ENCODE measurements at places on chromosomes 13 and 19. TPM values are rescaled to one million over a fixed set of nuclear protein-coding genes. Genes with fewer than 3 reads are reported as not detected.

Gene IGFL1
- total RNA-seq: not detected

Gene UBE2L5
- total RNA-seq: not detected

Gene GNA15
- total RNA-seq: not detected

Gene ZNF223
- total RNA-seq: 7.5 TPM

Gene ZNF132
- total RNA-seq: not detected

Gene WDR88
- total RNA-seq: not detected

Gene SETDB2
- 7.5 TPM for total RNA-seq

Gene CEACAM8
- total RNA-seq: not detected

Gene C19orf33
- 0.77 TPM for total RNA-seq

Gene CACNA1A
- 6.8 TPM for total RNA-seq

Gene ABCA7
- total RNA-seq: 44.0 TPM

Gene CFAP97D2
- total RNA-seq: not detected

Gene ZNF575
- total RNA-seq: 1.8 TPM

Gene FLT3
- not detected for total RNA-seq

Gene ERICH4
- not detected for total RNA-seq

GRCh38 chr13:37701306-37701705, 102.7 kb upstream of the POSTN start:
- H3K4me3 ChIP-seq: no peak overlapping the region
- no peaks in the 10 kb centered on the region for H3K4me1 ChIP-seq
- peak; percentile 84 for DNase-seq
- H3K36me3 ChIP-seq: no peaks in the 10 kb centered on the region
- H3K27ac ChIP-seq: no peak overlapping the region

DNA sequence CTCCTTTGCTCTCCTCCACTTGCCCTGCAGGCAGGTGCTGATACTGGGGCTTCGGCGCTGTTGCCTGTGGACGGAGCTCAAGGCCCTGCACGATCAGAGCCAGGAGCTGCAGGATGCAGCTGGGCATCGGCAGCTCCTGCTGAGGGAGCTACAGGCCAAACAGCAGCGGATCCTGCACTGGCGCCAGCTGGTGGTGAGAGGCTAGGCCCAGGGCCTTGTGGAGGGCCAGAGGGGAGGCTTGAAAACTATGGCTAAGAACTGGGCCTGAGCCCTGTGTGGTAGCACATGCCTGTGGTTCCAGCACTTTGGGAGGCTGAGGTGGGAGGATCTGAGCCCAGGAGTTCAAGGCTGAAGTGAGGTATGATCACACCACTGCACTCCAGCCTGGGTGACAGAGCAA, 6.3 kb downstream of the HAUS5 start:
- no peaks in the 10 kb centered on the region for H3K36me3 ChIP-seq
- no peak for DNase-seq
- no peaks in the 10 kb centered on the region for H3K27me3 ChIP-seq

- H3K36me3 ChIP-seq: no peaks in the 10 kb centered on the region
- peak; percentile 95 for DNase-seq
- peak overlapping the region; percentile 83 for H3K4me3 ChIP-seq
Measured at GRCh38 chr19:36489920-36490415, 607 bp upstream of the ZNF566 start.

DNA sequence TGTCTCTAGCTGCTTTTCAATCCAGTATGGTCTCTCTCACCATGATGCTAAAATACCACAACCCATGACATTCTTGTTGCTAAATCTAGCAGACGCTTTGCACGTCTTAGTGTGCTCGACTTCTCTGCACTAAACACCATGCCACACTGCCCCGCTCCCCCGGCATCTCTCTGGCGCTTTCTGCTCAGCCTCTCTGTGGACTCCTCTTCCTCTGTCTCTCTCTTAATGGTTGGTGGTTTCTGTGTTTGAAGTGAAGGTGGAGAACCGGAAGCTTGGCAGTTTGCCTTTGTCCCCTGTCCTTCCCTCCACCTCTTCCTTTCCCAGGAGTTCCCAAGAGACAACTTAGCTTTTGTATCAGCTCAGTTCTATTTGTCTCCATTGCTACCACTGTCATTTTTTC, 8.8 kb downstream of the ERCC5 start:
- H3K27me3 ChIP-seq: no peaks in the 10 kb centered on the region
- no peaks in the 10 kb centered on the region for H3K4me1 ChIP-seq
- no peak overlapping the region for H3K27ac ChIP-seq
- DNase-seq: no peak

GRCh38 chr13:50910485-50910805, 854 bp downstream of the RNASEH2B start:
- peak overlapping the region; percentile 47 for H3K27ac ChIP-seq
- DNase-seq: peak; percentile 42
- H3K4me3 ChIP-seq: peak overlapping the region; percentile 66
- H3K4me1 ChIP-seq: peaks cover 31% of the 10 kb centered on the region
- H3K27me3 ChIP-seq: no peaks in the 10 kb centered on the region
- no peaks in the 10 kb centered on the region for H3K36me3 ChIP-seq

- no peaks in the 10 kb centered on the region for H3K4me1 ChIP-seq
- H3K36me3 ChIP-seq: peaks cover 2% of the 10 kb centered on the region
- peak within 1 kb of the TSS; percentile 81 for H3K4me3 ChIP-seq
Measured at GRCh38 chr19:38374332-38375097, at the start of gene PSMD8. TSS of gene PSMD8 (plus strand) at chr19:38374571. CDS start at chr19:38374602, 31 bp downstream.

GRCh38 chr13:40599124-40599523, 67.3 kb downstream of the FOXO1 start:
- H3K27me3 ChIP-seq: no peaks in the 10 kb centered on the region
- no peaks in the 10 kb centered on the region for H3K36me3 ChIP-seq
- no peak overlapping the region for H3K27ac ChIP-seq
- no peak for DNase-seq

DNA sequence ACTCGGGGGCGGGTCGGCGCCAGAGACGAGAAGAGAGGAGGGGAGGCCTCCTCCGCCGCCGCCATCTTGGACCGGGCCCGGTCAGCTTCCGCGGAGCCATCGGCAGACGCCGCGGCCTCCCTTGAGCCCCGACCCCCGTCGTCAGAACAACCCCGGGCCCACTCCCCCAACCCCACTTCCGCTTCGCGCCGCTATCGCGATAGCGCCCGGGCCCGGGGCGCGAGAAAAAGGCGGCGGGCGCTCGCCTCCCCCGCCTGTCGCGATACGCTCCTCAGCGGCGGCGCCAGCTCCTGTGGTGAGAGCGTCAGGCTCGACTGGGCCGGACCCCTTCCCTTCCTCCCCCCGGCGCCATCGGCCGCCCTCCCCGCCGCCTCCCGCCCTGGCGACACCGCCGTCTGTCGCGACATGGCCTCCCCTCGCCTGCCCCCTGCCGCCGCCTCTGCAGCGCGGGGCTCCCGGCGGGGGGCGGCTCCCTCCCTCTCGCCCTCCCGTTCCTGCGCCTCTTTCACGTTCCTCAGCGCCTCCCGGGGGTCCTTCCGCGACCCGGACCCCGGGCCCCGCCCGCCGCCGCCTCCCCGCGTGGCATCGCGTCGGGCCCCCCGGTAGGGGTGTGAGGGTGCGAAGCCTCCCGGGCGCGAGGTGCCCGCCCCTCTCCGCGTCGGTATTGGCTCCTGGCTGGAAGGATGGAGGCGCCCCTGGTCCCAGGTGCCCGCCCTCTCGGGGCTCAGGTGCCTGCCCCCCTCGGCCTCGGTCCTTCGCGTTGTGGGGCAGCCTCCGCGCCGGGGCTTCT, at the start of gene CNOT3:
Gene CNOT3 (plus strand): TSS at position 64 of the 790 bp plus-strand sequence. CDS start 5,217 bp downstream, outside the sequence.
- DNase-seq: peak; percentile 31
- H3K27ac ChIP-seq: peak within 1 kb of the TSS; percentile 97
- peaks cover 5% of the 10 kb centered on the region for H3K36me3 ChIP-seq
- no peaks in the 10 kb centered on the region for H3K4me1 ChIP-seq

DNA sequence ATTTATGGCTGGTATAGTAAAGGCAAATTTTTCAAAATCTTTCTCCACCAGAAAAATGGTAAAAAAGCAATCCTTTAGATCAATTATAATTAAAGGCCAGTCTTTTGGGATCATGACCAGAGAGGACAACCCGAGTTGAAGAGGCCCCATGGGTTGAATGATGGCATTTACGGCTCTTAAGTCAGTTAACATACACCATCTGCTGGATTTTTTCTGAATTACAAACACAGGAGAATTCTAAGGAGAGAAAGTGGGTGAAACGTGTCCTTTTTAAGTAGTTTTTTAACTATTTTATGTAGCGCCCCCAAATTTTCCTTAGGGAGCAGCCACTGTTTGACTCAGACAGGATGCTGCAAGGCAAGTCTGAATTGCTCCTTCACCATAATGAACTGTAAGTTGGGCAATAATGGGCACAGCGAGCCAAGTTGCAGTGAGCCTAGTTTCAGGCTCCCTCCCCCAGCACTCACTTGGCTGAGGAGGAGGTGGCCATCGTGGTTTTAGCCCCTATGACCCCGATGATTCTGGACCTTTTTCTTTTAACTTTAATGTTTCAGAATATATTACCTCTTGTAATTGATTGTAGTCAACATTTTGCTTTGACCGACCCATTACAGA, 13.6 kb upstream of the ZNF611 start:
- no peaks in the 10 kb centered on the region for H3K4me1 ChIP-seq
- no peaks in the 10 kb centered on the region for H3K27me3 ChIP-seq
- H3K27ac ChIP-seq: no peak overlapping the region

GRCh38 chr19:8163759-8164158, 14.4 kb upstream of the FBN3 start:
- H3K4me3 ChIP-seq: no peak overlapping the region
- H3K27me3 ChIP-seq: no peaks in the 10 kb centered on the region
- no peaks in the 10 kb centered on the region for H3K4me1 ChIP-seq
- H3K36me3 ChIP-seq: no peaks in the 10 kb centered on the region

GRCh38 chr19:49718511-49718910, 27.6 kb downstream of the CPT1C start:
- no peak overlapping the region for H3K4me3 ChIP-seq
- no peaks in the 10 kb centered on the region for H3K36me3 ChIP-seq
- H3K27ac ChIP-seq: no peak overlapping the region
- no peaks in the 10 kb centered on the region for H3K27me3 ChIP-seq
- H3K4me1 ChIP-seq: no peaks in the 10 kb centered on the region

DNA sequence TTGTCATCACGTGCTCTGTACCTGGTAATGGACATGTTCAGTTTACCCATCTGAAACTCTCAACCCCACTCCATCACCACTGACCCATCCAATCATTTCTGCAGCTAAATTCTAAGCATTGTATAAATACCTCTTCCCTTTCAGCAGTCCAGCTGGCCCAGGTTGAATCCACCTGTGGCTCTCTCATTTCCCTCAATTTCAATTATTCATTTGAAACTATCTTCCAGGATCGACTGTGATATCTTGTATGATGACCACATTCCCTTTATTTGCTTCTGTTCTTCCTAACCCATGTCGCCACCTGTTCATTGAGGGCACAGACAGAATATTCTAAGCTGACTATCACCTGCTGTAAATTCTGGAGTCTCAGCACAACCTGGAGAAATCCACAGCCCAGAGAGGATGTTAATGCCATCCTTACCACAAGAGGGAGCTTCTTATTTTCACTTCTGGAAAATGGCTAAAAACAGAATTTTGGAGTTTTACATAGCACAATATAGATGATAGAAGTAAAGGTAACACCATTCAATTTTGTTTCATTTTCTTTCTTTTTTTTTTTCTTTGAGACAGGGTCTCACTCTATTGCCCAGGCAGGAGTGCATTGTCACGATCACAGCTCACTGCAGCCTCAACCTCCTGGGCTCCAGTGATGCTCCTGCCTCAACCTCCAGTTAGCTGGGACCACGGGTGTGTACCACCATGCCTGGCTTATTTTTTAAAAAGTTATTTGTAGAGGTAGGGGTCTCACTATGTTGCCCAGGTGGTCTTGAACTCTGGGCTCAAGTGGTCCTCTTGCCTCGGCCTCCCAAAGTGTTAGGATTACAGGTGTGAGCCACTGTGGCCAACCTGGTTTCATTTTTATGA, 38.6 kb downstream of the ZNF823 start:
- H3K4me3 ChIP-seq: no peak overlapping the region
- H3K27ac ChIP-seq: no peak overlapping the region
- no peaks in the 10 kb centered on the region for H3K36me3 ChIP-seq

- H3K4me1 ChIP-seq: peaks cover 13% of the 10 kb centered on the region
- no peaks in the 10 kb centered on the region for H3K36me3 ChIP-seq
- DNase-seq: peak; percentile 47
- H3K4me3 ChIP-seq: no peak overlapping the region
- H3K27ac ChIP-seq: no peak overlapping the region
Measured at GRCh38 chr19:29872224-29872731, 60.5 kb downstream of the CCNE1 start.

DNA sequence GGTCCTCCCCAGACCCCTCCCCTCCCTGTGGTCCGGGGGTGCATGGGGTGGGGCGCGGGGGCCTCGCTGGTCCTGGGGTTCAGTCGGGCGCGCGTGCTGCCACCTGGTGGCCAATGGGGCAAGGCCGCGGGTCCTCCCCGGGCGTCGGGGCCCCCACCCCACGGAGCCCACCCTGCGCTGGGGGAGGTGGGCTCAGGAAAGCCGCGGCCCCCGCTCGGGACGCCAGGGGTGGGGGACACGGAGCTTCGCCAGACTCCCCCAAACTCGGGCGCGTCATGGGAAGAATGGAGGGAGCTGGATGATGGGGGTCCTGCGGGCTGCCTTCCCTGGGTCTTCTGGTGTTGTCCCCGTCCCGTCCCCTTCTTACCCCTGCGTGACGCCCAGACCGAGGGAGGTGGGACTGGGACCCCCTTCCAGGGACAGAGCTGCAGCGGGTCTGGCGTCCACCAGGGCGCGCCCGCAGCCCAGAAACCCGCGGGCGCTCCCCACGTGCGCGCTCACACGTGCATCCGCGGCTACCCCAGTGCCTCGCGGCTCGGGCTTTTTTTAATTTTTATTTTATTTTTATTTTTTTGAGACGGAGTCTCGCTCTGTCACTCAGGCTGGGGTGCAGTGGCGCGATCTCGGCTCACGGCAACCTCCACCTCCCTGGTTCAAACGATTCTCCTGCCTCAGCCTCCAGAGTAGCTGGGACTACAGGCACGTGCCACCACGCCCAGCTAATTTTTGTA, 19.8 kb upstream of the TCF3 start:
- H3K4me1 ChIP-seq: peaks cover 3% of the 10 kb centered on the region
- no peak overlapping the region for H3K27ac ChIP-seq
- peaks cover 57% of the 10 kb centered on the region for H3K27me3 ChIP-seq
- no peaks in the 10 kb centered on the region for H3K36me3 ChIP-seq

DNA sequence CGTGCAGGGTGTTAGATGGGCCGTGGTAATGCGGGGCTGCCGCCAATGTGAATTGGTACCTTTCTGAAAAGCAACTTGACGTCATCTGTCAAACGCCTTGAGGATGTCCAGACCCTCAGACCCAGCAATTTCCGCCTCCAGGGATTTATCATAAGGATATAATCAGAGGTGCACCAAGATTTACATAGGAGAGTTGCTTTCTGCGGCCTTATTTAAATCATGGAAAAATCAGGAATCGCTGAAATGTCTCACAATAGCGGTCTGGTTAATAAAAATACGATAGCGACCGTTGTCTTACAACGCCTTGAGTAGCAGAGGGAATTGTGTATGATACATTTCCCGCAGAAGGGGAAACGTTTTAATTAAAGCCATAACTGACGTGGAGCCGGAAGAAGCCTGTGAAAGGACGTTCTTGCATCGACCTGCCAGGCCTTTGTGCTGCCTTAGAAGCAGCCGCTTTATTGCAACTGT, 32.3 kb upstream of the NDUFS7 start:
- no peaks in the 10 kb centered on the region for H3K36me3 ChIP-seq
- H3K4me3 ChIP-seq: no peak overlapping the region
- H3K27ac ChIP-seq: peak overlapping the region; percentile 83
- peak; percentile 55 for DNase-seq

- H3K27me3 ChIP-seq: no peaks in the 10 kb centered on the region
- no peaks in the 10 kb centered on the region for H3K4me1 ChIP-seq
- H3K4me3 ChIP-seq: no peak overlapping the region
Measured at GRCh38 chr13:84670245-84670644, 788.0 kb upstream of the SLITRK1 start.

Data from cardiac muscle cell (in vitro differentiated cells and primary cell).